ENCODE measurements at places on chromosomes 5 and 9. TPM values are rescaled to one million over a fixed set of nuclear protein-coding genes. Genes with fewer than 3 reads are reported as not detected.

The PDCD1LG2 gene
- total RNA-seq = 0.46 TPM

- no peaks in the 10 kb centered on the region for H3K4me1 ChIP-seq
- DNase-seq = no peak
- peaks cover 78% of the 10 kb centered on the region for H3K27me3 ChIP-seq
- no peak overlapping the region for H3K27ac ChIP-seq
- H3K4me3 ChIP-seq = no peak overlapping the region
- no peaks in the 10 kb centered on the region for H3K36me3 ChIP-seq
These were observed 226.4 kb upstream of the WWC1 start for GRCh38 chr5:168064933-168065622.

The SLC46A2 gene
- total RNA-seq = not detected

The TAF11L10 gene
- total RNA-seq = not detected

The ADGRV1 gene
- total RNA-seq = 22.7 TPM

DNA sequence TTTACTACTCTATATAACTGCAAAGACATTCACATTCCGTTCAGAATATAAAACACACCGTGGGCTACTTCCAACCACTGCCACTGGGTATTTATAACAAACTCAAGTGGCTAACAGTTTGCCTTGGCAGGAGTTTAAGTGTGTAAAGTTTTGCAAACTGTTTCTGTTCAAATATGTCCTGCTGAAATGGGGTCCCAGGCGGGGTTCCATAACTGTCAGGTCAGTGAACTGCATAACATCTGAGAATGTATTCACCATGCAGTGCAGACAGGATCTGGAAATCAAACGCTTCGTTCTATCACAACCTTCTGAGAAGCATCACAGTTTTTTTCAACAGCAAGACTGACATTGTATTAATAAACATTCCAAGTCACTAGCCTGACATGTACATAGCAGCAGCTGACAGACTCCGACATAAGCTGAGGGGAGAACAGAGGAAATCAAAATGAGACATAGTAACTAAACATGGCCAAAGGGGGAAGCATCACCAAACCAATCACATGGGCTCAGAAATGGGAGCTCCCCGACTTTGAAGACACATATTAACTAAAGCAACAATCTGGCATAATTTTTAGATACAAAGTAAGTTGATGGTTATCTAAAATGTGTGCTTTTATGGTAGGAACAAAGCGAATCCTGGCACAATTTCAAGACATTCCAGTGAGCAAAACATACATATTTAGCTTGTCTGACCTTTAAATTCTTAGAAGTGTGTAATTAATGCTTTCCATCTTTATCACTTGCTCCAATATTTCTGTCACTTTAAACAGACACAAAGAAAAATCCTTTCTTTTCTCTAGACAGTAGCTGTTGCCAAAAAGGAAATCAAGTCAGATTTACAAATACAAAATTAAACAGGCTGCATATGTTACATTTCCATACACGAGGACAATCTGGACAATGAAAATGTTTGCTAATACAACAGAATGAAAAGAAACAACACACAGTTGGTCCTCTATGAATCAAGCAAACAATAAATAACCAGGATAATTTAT is 156.8 kb downstream of the MAPKAP1 start:
- no peak overlapping the region for H3K4me3 ChIP-seq
- DNase-seq = no peak
- no peaks in the 10 kb centered on the region for H3K27me3 ChIP-seq
- H3K27ac ChIP-seq = no peak overlapping the region
- H3K36me3 ChIP-seq = no peaks in the 10 kb centered on the region

GRCh38 chr5:40206030-40206429 is 473.7 kb upstream of the PTGER4 start:
- H3K4me1 ChIP-seq = no peaks in the 10 kb centered on the region
- H3K36me3 ChIP-seq = no peaks in the 10 kb centered on the region
- no peak for DNase-seq
- H3K4me3 ChIP-seq = no peak overlapping the region
- H3K27me3 ChIP-seq = no peaks in the 10 kb centered on the region
